Peyer's patch (tissue), 4 donors: ENCODE measurements at places on chromosomes 7 and 10. TPM values are rescaled to one million over a fixed set of nuclear protein-coding genes. Genes with fewer than 3 reads are reported as not detected.

- H3K27ac ChIP-seq = no peak overlapping the region
- H3K4me3 ChIP-seq = no peak overlapping the region
- no peaks in the 10 kb centered on the region for H3K4me1 ChIP-seq
- peaks cover 10% of the 10 kb centered on the region for H3K36me3 ChIP-seq
- no peak for DNase-seq
- H3K27me3 ChIP-seq = no peaks in the 10 kb centered on the region
These were observed 11.3 kb downstream of the DMBT1 start for GRCh38 chr10:122571892-122572291.

GRCh38 chr10:117677239-117677638 is 134.7 kb downstream of the EMX2 start:
- H3K4me1 ChIP-seq = no peaks in the 10 kb centered on the region
- H3K4me3 ChIP-seq = no peak overlapping the region
- no peaks in the 10 kb centered on the region for H3K36me3 ChIP-seq

DNA sequence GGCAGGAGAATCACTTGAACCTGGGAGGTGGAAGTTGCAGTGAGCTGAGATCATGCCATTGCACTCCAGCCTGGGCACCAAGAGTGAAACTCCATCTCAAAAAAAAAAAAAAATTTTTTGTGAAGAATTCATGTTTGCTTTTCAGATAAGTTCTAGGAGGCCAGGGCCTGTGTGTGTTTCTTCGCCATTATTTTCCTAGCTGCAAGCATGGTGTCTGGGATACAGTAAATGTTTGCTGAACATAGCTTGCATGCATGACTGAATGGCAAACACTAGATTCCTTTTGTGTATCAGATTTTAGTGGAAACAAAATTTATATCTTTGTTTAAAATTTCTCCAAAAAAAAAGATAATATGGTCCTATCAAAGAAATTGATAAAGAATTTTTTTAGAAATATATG is 9.7 kb upstream of the MACC1 start:
- no peak overlapping the region for H3K4me3 ChIP-seq
- H3K27me3 ChIP-seq = no peaks in the 10 kb centered on the region
- DNase-seq = no peak
- H3K27ac ChIP-seq = no peak overlapping the region
- H3K36me3 ChIP-seq = no peaks in the 10 kb centered on the region
- no peaks in the 10 kb centered on the region for H3K4me1 ChIP-seq

The PALD1 gene
- total RNA-seq = 3.5 TPM
